Choroid plexus epithelial cell (primary cell): ENCODE measurements at places on chromosomes 4 and X.
A peak's percentile ranks its signal among the peaks of the same experiment; 100 is the strongest.

GRCh38 chr4:42561031-42561430, 95.9 kb downstream of the ATP8A1 start:
- no peak for DNase-seq

- DNase-seq: no peak
These were observed 605.5 kb downstream of the MID1IP1 start for GRCh38 chrX:39406799-39407198.

- DNase-seq: no peak
These were observed 914.5 kb downstream of the STIM2 start for GRCh38 chr4:27775156-27775555.

DNA sequence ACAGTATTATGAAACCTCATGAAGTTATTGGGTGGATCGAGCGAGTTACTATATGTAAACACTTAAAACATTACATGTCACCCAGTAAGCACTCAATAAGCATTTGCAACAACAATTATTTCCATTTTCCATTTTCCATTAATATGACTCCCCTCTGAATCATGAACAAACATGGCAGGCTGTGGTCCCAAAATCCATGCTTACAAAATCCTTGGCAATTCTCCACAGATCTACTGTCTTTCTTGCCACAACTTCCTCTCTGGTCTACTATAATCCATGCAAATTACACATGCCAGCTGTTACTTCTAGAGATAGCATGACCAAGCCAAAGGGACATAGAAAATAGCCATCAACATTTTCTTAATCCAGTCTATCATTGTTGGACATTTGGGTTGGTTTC, 22.0 kb downstream of the ASB11 start:
- DNase-seq: no peak

GRCh38 chr4:156898373-156899117, 73.1 kb downstream of the PDGFC start:
- DNase-seq: peak; percentile 68

DNA sequence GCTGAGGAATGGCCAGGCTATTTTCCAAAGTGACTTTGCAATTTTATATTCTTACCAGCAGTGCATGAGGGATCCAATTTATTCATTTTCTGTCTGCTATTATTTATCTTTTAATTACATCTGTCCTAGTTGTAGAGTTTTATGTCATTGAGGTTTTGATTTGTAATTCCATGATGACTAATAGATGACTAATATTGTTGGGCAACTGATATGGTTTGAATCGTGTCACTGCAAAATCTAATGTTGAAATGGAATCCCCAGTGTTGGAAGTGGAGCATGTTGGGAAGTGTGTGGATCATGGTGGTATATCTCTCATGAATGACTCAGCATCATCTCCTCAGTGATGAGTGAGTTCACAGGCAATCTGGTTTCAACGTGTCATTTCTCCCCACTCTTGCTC, 201.5 kb downstream of the TBX22 start:
- DNase-seq: no peak

GRCh38 chr4:31741326-31741725, 1021.2 kb downstream of the PCDH7 start:
- peak; percentile 13 for DNase-seq

- no peak for DNase-seq
These were observed 11.8 kb upstream of the CPE start for GRCh38 chr4:165367040-165367439.

GRCh38 chr4:158728236-158728635, 5.0 kb upstream of the PPID start:
- no peak for DNase-seq

DNA sequence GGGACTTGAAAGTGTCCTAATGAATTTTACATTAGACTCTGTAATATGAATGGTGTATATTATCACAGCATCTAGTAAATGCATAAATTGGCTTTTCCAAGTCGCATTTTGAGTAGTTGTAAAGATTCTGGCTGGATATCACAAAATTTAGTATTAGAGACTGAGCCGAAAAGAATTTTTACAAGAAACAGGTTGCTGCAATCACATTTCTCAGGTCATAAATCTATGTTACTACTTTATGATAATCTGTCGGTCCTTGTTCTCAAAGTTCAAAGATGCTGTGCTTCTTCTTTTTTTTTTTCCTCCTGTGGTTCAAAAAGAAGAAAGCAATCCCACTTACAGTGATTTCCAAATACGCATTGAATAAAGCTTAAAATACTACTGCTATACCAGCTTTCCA, 253.4 kb downstream of the KCNIP4 start:
- no peak for DNase-seq

GRCh38 chr4:189600718-189601435, 339.8 kb upstream of the FRG1 start:
- DNase-seq: no peak

GRCh38 chr4:101020956-101021355, 326.4 kb downstream of the PPP3CA start:
- DNase-seq: peak; percentile 79

- no peak for DNase-seq
These were observed 11.6 kb upstream of the TNIP2 start for GRCh38 chr4:2767705-2768074.

DNA sequence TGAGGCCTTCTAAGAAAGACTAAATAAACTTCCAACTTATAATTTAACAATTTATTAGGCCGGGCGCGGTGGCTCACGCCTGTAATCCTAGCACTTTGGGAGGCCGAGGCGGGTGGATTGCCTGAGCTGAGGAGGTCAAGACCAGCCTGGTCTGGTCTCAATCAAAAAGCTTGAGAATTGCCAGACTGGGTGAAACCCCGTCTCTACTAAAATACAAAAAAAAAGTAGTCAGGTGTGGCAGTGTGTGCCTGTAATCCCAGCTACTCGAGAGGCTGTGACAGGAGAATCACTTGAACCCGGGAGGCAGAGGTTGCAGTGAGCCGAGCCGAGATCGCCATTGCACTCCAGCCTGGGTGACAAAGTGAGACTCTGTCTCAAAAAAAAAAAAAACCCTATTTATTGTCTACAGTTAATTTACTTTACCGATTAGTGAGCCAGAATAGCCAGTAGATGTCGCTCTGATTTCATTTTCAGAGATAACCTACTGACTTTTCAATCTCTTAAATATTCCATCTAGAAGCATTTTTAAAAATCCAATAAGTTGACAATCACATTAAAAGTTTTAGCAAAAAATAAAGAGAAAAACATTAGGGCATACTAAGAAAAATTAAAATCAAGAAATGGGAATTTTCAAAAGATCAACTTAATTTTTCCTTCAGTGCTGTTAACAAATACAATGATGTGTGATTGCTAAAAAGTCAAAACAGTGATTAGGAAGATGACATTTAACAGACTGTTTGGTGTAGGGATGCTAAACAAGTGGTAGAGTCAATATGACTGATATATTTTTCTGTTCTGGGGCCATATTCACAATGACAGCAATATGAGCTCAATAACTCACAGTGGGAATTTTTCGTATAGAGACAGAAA, 4.3 kb upstream of the SHROOM3 start:
- peak; percentile 73 for DNase-seq

GRCh38 chr4:108449129-108449528, 171.2 kb upstream of the RPL34 start:
- DNase-seq: no peak

DNA sequence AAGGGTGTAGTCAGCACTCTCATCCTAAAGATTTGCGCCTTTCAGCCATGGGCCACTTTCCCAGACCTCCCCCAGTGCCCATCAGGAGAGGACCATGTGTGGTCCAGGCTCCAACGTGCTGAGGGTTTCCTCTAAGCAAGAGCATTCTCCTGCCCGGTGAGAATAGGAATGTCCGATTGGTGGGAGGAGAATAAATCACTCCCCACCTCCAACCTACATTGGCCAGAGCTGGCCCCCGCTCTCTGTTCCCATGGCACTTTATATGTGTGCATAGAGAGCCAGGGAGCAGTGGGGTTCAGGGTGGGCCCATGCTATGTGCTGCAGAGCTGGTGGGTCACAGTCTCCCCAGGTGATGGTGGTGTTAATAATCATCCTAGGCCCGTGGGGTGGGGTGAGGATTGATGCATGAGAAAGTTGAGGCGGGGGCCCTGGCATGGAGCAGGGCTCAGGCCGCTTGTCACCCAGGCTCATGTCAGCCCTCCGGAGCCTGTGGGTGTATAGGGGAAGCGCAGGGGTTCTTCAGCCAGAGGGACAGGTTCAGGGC, 6.8 kb upstream of the SORCS2 start:
- DNase-seq: no peak

GRCh38 chr4:151555151-151555945, 146.4 kb downstream of the FHIP1A start:
- DNase-seq: no peak

- no peak for DNase-seq
These were observed 58.8 kb downstream of the SPINK2 start for GRCh38 chr4:56762484-56763250.

GRCh38 chr4:56742080-56742871, 61.2 kb upstream of the HOPX start:
- DNase-seq: peak; percentile 39

DNA sequence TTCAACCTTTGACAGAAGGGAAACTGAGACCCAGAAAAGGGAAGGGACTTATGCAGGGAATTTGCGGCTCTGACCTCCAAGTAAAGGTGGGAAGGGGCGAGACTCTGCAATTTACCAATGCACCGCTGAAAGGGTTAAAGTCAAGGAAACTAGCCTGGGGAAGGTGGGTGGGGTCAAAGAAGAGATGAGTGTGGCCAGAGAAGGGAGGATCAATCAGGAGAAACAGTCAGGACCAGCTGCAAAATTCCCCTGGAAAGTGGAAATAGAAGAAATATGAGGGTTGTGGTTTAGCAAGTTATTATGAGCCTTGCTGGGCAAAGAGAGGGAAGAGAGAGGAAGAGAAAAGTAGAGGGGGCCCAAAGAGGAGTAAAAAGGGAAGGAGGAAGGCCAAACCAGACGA, 30.5 kb downstream of the STARD8 start:
- DNase-seq: no peak

DNA sequence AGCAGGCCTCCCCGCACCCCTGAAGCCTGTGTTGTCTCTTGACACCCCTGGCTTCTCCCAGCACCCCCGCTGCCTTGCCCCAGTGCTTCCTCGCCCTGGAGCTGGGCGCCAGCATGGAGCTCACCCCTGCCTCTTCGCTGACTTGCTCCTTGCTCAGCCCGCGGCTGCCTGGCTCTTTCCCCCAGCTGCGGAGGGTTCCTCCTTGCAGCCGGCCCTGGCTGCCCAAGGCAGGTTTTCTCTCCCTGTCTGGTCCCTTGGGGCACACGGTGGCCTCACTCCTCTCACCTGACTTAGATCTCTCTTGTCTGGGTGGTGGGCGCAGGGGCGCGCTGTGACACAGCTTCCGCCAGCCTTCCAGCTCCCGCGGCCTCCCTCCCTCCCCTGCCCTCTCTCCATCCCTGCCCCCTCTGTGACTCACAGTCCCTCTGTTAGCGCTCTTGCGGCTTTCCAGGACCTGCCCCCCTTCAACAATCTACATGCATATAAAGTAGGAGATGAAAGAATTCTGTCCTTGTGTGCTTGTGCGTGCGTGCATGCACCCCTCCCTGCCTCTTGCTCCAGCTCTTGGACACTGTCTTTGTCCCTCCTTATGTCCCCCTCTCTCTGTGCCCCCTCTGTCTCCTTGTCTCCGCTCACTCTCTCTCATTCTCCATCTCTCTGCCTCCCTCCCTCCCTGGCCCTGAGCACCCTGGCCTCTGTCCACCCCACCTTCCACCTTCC, 2.2 kb downstream of the PLXNB3 start:
- peak; percentile 66 for DNase-seq

DNA sequence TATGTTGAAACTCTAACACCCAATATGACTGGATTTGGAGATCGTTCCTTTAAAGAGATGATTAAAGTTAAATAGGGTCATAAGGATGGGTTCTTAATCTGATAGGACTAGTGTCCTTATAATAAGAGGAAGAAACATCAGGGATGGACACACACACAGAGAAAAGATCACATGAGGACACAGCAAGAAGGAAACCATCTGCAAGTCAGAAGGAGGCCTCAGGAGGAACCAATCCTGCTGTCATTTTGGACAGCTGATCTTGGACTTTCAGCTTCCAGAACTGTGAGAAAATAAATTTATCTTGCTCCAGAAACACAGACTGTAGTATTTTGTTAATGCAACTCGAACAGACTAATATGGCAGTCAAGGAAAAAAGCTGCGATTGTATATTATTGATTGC, 631.5 kb downstream of the PCDH7 start:
- DNase-seq: no peak

DNA sequence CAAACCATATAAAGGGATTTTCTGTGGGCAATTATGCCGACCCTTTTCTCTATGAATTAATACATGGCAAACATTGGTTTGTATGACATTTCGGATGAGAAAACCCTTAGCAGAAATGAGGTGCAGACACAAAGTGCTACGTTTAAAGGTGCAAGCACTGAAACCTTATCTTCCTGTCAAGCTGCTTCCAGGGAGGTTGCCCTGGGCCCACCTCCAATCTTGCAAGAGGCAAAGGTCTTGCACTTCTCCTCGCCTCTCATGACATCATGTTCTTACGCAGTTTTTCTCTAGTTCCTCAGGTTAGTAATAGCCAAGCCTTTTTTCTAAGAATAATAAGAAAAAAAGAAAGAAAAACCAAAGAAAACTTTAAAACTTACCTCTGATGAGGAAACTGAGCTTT, 220.1 kb downstream of the DHX15 start:
- no peak for DNase-seq

GRCh38 chr4:54099287-54099747, 646 bp upstream of the GSX2 start:
- DNase-seq: peak; percentile 34

DNA sequence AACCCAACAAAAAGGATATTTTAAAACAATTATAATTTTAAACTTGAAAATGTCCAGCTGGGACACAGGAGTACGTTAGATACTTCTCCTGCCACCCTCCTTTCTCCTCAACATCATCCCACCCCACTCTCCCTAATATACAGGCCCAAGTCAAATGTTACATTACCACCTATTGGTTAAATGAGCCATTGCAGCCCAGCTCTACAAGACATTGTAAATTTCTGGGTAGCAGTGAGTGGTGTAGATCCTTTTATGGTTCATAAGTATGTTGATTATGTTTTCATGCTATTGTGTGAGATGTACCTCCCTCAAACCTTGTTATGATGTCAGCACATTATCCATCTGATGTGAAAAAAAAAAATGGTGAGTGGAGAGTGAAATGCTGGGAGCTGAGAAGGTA, 187.1 kb upstream of the BCOR start:
- no peak for DNase-seq

DNA sequence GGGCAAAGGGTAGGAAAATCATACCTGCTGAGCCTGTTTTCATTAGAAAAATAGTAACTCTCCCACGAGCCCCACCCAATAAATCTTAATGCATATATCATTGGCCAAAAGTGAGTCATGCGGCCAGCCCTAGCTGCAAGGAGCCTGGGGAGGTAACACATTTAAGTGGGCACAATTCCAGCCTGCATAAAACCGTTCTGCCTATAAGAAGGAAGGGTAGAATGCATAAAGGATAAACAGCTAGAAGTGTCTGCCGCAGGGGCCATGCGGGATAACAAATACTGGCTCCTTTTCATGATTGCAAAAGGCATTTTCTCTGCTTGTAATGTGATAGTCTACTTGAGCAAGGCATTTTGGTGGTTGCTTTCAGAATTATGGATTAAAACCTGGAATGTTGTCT, 37.1 kb downstream of the EFHC2 start:
- peak; percentile 6 for DNase-seq

DNA sequence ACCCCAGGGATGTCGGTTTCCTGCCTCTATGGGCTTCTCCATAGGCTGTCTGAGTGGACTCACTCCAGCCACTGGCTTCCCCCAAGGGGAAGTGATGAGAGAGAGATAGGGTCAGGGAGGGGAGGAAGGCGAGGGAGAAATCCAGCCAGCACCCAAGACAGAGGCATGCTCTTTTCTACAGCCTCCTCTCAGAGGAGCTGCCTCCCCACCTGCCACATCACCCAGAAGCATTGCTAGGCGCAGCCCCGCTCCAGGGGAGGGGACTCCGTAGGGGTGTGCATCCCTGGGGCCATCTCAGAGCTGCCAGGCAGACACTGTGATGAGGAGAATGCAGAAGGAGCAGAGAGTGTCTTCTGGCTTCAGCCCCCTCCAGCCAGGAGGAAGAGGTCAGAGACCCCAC, 109.5 kb upstream of the NKX1-1 start:
- DNase-seq: no peak
